ENCODE measurements at places on chromosomes 12 and 14.

DNA sequence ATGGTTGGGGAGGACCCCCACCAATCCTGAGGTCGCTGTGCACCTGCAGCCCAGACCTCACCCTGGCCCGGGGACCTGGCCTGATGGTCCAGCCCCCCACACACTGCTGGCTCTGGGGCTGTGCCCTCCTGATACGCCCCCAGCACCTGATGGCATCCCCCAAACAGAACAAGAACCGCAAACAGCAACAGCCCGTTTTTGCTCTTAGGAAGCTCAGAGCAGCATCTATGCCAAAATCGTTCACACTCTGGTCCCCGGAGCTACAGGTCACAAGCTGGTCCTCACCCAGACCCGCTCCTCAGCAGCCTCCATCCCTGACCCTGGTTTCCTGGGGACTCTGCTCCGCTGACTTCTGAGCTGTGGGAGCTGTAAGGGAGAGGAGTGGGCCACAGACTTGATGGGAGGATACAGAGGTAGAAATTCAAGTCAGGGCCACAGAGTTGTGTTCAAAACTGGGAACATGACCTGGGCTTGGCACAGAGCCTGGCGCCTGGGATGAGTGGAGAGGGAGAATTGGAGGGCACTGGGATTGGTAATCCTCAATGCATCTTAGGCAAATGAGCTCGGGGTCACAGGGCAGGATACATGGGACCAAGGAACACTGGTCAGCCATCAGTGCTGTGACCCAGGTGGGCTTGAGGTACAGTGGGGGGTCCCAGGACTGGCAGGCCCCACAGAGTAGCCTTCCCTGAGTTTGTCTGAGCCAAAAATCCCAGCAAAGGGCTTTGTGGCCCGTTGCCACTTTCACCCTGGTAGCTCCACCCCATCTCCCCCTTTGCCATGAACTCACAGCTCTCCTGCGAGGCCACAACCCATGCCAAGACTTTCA, 170.9 kb upstream of the RTL1 start:
- DNase-seq, result no peak

- DNase-seq, result no peak
Observed at GRCh38 chr14:88327497-88327896, 4.4 kb upstream of the KCNK10 start.

GRCh38 chr14:24395609-24396582, 2.9 kb upstream of the NYNRIN start:
- DNase-seq, result no peak

GRCh38 chr12:92378682-92379479, 233.2 kb upstream of the BTG1 start:
- DNase-seq, result no peak
